NCI-H1105 (cell line): ENCODE measurements at places on chromosomes 2 and 18.

GRCh38 chr2:217622205-217623060 lies 380.4 kb downstream of the TNS1 start:
- peak; percentile 29 for DNase-seq

DNA sequence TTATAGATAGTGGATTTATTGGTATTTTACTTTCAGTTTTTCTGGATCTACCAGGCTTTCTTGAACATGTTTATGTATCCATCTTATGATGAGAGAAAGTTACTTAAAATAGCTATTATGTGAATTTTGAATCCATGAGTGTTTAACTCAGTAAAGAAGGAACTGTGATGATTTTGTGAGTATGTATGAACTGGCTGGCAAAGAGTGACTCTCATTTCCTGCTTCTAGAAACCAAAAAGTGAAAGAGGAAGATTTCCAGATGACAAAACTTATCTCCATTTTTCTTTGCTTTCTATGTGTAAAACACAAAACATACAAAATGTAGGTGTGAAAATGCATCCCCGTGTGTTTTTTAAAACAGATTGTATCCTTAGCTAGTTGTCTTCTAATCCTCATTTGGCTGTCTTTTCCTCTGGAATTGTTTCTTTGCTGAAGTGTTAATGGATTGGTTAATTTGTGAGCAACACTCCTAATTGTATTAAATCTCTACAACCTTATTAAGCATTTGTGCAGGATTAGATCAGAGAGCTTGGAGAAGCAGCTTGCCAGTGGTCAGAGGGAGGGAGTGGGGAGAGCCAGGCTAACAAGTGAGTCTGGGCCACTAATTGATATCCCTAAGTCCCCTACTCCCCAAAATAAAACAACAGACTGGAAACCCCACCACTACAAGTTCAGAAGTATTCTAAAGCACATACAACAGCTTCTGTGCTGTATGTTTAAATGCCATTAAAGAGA lies 23.9 kb downstream of the PTPRM start:
- DNase-seq, result no peak

DNA sequence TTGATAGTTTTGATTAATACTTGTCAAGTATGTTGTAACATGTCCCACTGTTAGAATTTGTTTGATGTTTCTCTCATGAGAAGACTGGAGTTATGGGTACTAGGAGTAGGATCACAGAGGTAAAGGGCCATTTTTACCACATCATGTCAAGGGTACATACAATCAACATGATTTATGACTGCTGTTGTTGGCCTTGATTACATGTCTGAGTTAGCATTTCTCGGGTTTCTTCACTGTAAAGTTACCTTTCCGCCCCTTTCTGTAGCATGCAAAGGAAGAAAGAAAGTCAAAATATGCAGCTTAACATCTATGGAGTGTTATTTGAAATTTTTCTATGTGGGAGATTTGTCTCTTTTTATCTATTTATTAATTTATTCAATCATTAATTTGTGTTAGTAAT lies 1456.4 kb downstream of the SUCLG1 start:
- no peak for DNase-seq

GRCh38 chr2:199308567-199308966 lies 149.2 kb downstream of the SATB2 start:
- DNase-seq, result no peak

- DNase-seq, result no peak
Measured at GRCh38 chr2:50763776-50764175, 268.2 kb downstream of the NRXN1 start.

DNA sequence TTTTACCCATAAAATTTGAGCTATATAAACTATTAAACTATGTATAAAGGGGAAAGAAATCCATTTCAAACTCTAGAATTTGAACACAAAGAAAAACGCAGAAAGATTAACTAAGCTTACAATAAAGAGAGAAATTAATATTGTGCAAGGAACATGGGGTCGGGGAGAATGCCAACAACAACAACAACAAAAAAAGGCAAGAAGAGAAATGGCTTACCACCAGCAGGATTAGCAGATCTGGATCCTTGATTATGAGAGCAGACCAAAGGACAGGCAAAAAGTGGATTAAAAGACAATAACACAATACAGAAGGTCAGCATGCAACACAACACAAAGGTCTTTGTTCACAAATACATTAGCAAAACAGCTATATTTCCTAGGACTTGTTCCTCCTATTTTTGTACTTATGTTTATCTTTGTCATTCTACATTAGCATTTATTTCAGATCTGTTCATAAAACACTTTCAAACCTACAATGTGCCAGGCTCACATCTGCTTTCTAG lies 103.4 kb upstream of the RNU4ATAC start:
- DNase-seq, result no peak

GRCh38 chr2:42102591-42103450 lies 55.0 kb downstream of the PKDCC start:
- DNase-seq, result no peak
